MG63 (cell line): ENCODE measurements at places on chromosomes 6 and 20. TPM values are rescaled to one million over a fixed set of nuclear protein-coding genes. Genes with fewer than 3 reads are reported as not detected.

Gene NQO2
- 4.2 and 17.6 TPM in 2 replicates for total RNA-seq

- DNase-seq: no peak
Observed at GRCh38 chr6:125066964-125067363, 86.6 kb upstream of the TPD52L1 start.

Gene NKAIN2
- total RNA-seq: not detected in 2 replicates

Gene DEFB123
- not detected in 2 replicates for total RNA-seq

Gene RBM24
- total RNA-seq: 0.33 TPM in 1 of 2 replicates, not detected in the other

DNA sequence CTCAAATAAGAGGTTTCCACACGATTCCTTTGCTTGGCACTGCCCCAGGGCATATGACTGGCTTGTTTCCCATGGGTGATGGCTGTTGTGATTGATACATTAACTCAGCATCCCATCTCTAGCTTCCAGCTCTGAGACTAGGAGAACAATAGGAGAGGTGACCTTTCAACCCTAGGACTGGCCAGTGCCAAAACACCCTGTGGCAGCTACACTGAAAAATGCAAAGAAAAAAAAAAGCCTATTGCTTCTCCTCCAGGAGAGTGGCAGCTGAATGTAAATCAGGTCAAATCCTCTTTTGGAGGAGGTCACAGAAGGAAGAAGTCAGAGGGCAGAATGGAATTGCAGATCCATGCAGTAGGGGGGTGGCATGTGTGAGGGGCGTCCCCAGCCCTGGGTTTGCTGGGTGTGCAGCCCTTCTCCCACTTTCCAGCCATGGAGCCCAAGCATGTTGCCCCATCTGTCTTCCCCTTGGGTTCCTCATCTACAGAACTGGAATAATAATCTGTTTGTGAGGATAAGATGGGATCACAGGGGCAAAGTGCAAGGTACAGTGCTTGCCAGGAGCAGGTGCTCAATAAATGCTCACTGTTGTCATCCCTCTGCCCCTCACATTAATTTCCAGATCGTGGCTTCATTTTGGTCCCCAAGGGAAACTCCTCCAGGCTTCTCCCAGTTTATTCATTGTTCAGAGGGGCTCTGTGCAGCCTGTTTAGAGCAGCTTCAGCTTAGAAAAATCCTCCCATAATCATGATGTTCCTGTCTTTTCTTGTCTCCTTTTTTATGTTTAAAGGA, 245.0 kb upstream of the RIN2 start:
- no peak for DNase-seq
